ENCODE measurements at places on chromosomes 2 and 18.
A peak's percentile ranks its signal among the peaks of the same experiment; 100 is the strongest.

DNA sequence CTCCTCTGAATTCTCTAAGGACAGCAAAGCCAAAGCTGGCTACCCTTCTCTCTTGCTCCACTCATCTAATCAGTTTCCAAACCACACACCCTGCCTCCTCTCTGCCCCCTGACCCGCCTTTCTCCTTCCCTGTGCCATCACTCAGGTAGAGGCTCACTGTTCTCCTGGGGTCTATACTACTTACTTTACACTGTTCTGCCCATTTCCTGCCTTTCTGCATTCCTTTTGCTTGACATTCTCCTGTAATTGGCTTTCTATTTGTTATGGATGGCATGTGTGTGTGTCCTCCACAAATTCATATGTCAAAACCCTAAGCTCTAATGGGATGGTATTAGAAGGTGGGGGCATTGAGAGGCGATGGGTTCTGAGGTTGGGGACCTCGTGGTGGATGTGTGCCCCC lies 675.2 kb upstream of the ID2 start:
- no peaks in the 10 kb centered on the region for H3K27me3 ChIP-seq
- H3K4me1 ChIP-seq: peaks cover 28% of the 10 kb centered on the region
- H3K27ac ChIP-seq: no peak overlapping the region

DNA sequence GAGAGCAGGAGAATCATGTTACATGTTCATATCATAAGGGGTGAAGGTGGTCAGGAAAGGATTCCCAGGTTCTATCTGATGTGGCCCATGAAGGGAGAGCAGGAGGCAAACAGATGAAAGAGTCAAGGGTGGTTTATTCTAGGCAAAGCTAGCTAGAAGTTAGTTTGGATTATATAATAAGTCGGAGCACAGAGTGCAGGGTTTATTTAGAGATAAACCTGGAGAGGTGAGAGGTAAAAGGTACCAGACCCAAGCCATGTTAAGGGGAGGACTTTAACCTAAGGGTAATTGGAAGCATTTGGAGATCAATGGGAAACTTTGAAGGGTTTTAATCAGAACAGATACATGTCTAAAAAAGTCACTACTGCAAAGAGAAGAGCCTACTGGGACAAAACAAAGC lies 69.2 kb upstream of the LRATD1 start:
- no peaks in the 10 kb centered on the region for H3K4me1 ChIP-seq
- H3K4me3 ChIP-seq: no peak overlapping the region
- H3K36me3 ChIP-seq: no peaks in the 10 kb centered on the region
- no peak overlapping the region for H3K27ac ChIP-seq

- H3K4me3 ChIP-seq: no peak overlapping the region
- no peaks in the 10 kb centered on the region for H3K36me3 ChIP-seq
- H3K4me1 ChIP-seq: no peaks in the 10 kb centered on the region
- no peaks in the 10 kb centered on the region for H3K27me3 ChIP-seq
- H3K27ac ChIP-seq: no peak overlapping the region
- no peak for DNase-seq
These were observed 57.9 kb downstream of the GCA start for GRCh38 chr2:162401871-162402270.

- no peaks in the 10 kb centered on the region for H3K27me3 ChIP-seq
- no peak overlapping the region for H3K27ac ChIP-seq
- no peaks in the 10 kb centered on the region for H3K36me3 ChIP-seq
These were observed 1.3 kb upstream of the AKAIN1 start for GRCh38 chr18:5198311-5198710.

- DNase-seq: no peak
- H3K36me3 ChIP-seq: no peaks in the 10 kb centered on the region
- no peak overlapping the region for H3K27ac ChIP-seq
These were observed 471.8 kb downstream of the IRS1 start for GRCh38 chr2:226327830-226328229.

DNA sequence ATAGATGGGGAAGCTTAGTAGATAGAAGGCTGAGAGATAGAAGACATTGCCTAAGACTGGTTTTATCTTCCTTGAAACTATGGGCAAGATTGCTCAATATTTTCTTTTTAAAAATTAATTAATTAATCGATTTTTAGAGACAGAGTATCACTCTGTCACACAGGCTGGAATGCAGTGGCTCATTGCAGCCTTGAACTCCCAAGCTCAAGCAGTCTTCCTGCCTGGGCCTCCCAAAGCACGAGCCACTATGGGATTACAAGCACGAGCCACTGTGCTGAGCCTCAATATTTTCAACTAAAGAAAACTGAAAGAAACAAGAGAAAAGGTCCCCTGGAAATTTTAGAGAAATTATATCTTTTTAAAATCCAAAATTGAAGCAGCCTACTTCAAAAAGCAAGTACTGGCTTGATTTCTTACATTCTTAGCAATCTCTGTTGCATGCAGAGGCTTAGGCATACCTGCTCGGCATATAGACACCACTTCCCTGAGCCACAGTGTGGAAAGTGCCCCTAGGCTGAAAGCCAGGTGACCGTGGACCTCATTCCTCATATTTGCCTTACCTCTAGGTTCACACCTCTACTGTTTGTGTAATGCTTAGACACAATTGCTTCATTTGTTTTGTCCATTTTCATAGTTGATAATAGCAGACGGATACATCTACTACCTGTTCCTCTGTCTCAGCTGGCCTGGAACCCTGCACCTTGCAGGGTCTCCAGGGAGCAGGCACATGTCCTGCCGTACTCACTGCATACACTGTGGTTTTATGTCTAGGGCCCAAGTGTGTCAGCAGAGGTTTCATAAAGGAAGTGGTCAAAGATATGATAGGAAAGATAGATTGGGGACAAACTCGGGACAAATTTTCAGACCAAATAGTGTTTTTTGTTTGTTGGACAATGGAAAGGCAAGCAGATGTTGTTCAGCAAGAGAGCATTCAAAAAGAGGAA lies 166.5 kb upstream of the ALPP start:
- H3K27me3 ChIP-seq: no peaks in the 10 kb centered on the region
- H3K4me1 ChIP-seq: no peaks in the 10 kb centered on the region
- no peaks in the 10 kb centered on the region for H3K36me3 ChIP-seq
- no peak for DNase-seq
- H3K27ac ChIP-seq: no peak overlapping the region

GRCh38 chr2:47520302-47520630 lies 117.3 kb downstream of the MSH2 start:
- H3K4me3 ChIP-seq: peak overlapping the region; percentile 67
- no peak for DNase-seq
- H3K4me1 ChIP-seq: no peaks in the 10 kb centered on the region
- H3K36me3 ChIP-seq: no peaks in the 10 kb centered on the region
- peaks cover 10% of the 10 kb centered on the region for H3K27me3 ChIP-seq
- no peak overlapping the region for H3K27ac ChIP-seq

GRCh38 chr2:170084820-170085491 lies 93.0 kb upstream of the MYO3B start:
- no peak overlapping the region for H3K27ac ChIP-seq
- H3K27me3 ChIP-seq: no peaks in the 10 kb centered on the region
- peaks cover 12% of the 10 kb centered on the region for H3K36me3 ChIP-seq
- H3K4me1 ChIP-seq: no peaks in the 10 kb centered on the region

- H3K4me1 ChIP-seq: no peaks in the 10 kb centered on the region
- DNase-seq: no peak
- no peaks in the 10 kb centered on the region for H3K27me3 ChIP-seq
- H3K27ac ChIP-seq: no peak overlapping the region
These were observed 41.1 kb upstream of the SCYGR1 start for GRCh38 chr2:227428731-227429285.

DNA sequence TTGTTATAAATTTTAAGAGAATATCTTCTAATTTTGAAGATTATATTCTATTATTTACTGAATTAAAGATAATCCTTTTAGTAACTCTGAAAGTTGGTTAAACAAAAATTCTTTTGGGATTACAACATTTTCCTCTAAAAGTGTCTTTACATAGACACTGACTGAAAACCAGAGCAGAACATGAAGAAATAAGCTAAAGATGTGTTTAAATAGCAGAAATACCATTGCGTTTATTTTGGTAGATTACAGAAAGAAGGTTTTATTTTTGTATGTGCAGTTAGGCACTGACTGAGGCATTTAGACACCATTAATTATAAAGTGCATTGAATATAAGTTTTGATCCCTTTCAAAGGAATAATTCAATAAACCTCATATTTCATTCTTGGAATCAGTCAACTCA lies 13.5 kb upstream of the NPC1 start:
- DNase-seq: no peak
- H3K36me3 ChIP-seq: no peaks in the 10 kb centered on the region
- H3K4me3 ChIP-seq: no peak overlapping the region
- peaks cover 4% of the 10 kb centered on the region for H3K4me1 ChIP-seq
- H3K27ac ChIP-seq: no peak overlapping the region

DNA sequence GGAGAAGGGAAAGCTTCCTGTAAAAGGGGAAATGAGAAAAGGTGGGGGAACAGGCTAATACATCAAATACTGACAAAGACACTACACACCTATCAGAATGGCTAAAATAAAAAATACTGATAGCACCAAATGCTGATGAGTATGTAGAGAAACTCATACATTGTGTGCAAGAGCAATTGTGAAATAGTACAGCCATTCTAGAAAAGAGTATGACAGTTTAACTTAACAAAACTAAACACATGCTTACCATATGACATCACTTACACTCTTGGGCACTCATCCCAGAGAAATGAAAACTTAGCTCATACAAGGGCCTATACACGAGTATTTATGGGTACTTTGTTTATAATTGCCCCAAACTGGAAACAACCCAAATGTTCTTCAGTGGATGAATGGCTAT lies 53.4 kb downstream of the ZNF638 start:
- no peaks in the 10 kb centered on the region for H3K27me3 ChIP-seq
- no peak overlapping the region for H3K27ac ChIP-seq
- H3K4me1 ChIP-seq: no peaks in the 10 kb centered on the region
- H3K4me3 ChIP-seq: no peak overlapping the region
- DNase-seq: no peak

DNA sequence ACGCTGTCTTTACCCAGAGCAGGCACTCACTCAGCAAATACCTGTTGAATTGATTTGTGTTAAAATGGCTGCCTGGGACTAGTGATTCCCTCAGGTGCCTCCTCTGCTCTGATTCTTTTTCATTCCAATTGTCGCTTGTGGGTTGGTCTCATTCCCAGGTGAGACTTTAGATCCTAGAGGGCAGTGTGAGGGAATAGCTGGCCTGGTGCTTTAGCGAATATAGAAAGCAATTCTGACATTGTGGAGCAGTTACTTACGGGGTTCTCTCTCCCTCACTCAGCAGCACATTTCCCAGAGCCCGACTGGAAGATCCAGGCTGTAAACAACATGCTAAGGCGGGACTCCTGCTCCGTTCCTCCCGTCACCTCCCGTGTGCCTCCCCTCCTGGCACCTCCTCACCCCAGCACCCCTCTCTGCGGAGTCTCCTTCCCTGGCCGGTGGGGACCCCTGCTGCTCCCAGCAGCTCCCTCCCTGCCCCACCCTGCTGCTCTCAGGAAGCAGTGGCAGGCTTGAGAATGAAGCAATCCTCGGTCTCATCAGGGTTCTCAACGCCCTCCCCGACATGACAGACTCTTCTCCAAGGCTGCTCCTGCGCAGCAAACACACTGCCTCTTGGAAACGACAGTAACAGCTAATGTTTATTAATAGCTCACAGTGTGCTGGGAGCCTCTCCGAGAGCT lies 26.9 kb downstream of the CELF4 start:
- H3K36me3 ChIP-seq: no peaks in the 10 kb centered on the region
- H3K4me1 ChIP-seq: no peaks in the 10 kb centered on the region

GRCh38 chr2:128195435-128195984 lies 104.5 kb downstream of the UGGT1 start:
- H3K27me3 ChIP-seq: no peaks in the 10 kb centered on the region
- no peaks in the 10 kb centered on the region for H3K4me1 ChIP-seq
- no peak overlapping the region for H3K4me3 ChIP-seq
- DNase-seq: no peak

GRCh38 chr2:121076885-121077549 lies 208.0 kb downstream of the TFCP2L1 start:
- peak; percentile 92 for DNase-seq
- H3K27ac ChIP-seq: no peak overlapping the region
- no peak overlapping the region for H3K4me3 ChIP-seq
- H3K36me3 ChIP-seq: no peaks in the 10 kb centered on the region
- H3K4me1 ChIP-seq: peaks cover 7% of the 10 kb centered on the region
- H3K27me3 ChIP-seq: peaks cover 7% of the 10 kb centered on the region

DNA sequence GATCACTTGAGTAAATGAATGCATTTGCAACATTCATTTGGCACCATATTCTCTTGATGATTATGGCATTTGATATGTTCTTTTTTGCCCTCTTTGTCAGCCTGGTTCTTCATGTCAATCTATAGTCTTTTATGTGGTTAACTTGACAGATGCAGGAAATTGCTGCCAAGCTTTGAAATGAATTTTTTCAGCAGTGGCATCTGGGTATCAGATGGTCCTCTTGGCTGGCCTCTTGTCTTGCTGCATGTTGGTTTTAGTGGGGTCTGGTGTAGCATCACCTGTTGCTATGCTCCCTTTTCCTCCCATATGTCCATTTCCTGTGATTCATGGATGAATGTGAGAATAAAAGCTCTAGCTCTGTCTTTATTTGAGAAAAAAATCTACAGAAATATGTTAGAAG lies 119.9 kb downstream of the DPP4 start:
- no peaks in the 10 kb centered on the region for H3K27me3 ChIP-seq
- H3K4me3 ChIP-seq: no peak overlapping the region
- H3K4me1 ChIP-seq: no peaks in the 10 kb centered on the region
- no peak for DNase-seq

DNA sequence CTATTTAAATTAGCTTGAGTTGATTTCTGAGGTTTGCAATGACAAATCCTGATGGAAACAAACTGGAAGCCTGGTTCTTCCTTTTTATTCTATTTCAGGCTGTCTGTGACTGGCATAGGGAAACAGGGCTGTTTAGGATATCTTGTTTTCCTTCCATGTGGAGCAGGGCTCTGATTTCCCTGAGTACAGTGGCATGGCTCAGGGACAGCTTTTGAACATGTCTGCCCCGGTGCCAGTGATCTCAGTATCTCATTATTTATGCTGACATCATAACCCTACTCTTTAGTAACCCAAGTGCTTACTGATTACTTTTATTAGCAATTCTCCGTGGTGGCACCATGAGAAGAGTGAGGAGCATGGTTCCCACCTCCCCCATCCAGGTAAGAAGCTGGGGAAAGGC lies 720.3 kb downstream of the GALR1 start:
- no peaks in the 10 kb centered on the region for H3K27me3 ChIP-seq
- DNase-seq: no peak
- H3K36me3 ChIP-seq: no peaks in the 10 kb centered on the region
- H3K27ac ChIP-seq: no peak overlapping the region

- H3K4me3 ChIP-seq: no peak overlapping the region
- no peak overlapping the region for H3K27ac ChIP-seq
- H3K36me3 ChIP-seq: no peaks in the 10 kb centered on the region
These were observed 13.6 kb downstream of the STRN start for GRCh38 chr2:36952748-36953197.

DNA sequence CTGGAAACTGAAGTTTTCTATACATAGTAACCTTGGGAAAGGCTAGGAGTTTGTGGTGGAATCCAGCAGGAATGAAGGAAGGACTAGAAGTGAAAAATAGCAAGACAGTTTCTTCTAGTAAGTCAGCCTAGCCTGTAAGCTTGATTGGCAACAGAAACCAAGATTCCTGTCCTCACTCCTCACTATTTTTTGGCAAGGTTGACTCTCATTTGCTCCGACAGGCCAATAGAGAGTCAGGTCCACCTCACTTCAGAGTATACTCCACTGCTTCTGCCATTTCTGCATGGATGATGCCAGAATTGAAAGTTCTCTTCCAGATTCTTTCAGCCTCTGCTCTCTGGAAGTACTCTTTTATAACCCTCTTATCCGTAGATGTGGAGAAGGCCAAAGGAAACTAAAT lies 352.4 kb downstream of the ZNF516 start:
- no peaks in the 10 kb centered on the region for H3K27me3 ChIP-seq
- no peaks in the 10 kb centered on the region for H3K4me1 ChIP-seq
- DNase-seq: no peak
- no peaks in the 10 kb centered on the region for H3K36me3 ChIP-seq
- H3K27ac ChIP-seq: no peak overlapping the region
- no peak overlapping the region for H3K4me3 ChIP-seq

Measured in osteoblast (primary cell).